Fibroblast of skin of left quadriceps (primary cell): ENCODE measurements at places on chromosomes 11 and 22.

GRCh38 chr11:60929764-60930163 is 5.5 kb downstream of the TMEM132A start:
- DNase-seq: no peak

DNA sequence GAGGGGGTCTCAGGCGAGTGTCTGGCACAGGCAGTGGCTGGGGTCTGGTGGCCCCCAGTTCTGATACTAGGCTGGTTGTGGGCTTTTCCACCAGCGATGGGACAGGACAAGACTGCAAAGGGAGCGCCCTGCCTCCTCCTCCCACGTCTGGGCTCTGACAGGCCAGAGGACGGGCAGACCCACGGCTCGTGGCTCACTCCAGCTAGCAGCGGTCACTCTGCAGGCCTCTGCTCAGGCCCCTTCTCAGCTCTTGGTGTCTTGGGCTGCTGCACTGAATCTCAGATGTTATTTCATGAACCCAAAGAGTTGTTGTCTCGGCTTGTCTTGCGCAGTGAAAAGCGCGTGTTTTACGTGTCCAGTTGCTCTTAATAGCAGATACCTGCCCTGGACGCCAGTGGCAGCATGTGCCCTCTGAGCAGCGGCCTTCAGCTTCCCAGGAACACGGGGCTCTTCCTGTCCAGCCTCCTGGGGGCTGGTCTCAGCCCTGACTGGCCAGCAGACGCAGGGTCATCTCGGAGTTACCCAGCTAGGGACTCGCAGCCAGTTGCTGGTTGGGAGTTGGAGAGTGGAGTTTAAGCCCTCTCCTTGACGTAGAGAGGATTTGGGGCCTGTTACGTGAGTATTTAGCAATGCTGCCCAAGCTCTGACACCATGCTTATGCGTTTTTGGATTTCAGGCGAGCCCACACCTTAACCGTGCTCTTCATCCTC is 9.6 kb downstream of the PTDSS2 start:
- DNase-seq: no peak

GRCh38 chr22:39254122-39254521 is 9.3 kb upstream of the PDGFB start:
- DNase-seq: no peak

DNA sequence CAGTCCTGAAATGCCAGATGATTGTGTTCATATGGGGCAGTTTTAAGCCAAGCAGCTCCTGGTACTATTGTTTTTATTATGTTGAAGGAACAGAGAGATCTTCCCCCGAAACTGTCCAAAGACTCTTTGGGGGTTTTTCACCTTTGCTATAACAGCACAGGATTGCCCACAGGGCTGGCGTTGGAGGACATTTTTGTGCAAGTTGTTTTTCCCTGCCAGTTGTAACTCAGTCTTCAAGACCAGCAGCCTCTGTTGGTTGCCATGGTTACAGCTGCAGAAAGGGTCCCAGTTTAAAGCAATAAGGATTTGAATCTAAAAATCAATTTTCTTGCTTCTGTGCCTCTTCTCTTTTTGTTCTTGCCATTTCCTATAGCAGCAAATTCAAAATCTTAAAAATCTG is 45.4 kb upstream of the YWHAH start:
- no peak for DNase-seq

- no peak for DNase-seq
These were observed 246.1 kb downstream of the OR4C45 start for GRCh38 chr11:50278756-50279155.

DNA sequence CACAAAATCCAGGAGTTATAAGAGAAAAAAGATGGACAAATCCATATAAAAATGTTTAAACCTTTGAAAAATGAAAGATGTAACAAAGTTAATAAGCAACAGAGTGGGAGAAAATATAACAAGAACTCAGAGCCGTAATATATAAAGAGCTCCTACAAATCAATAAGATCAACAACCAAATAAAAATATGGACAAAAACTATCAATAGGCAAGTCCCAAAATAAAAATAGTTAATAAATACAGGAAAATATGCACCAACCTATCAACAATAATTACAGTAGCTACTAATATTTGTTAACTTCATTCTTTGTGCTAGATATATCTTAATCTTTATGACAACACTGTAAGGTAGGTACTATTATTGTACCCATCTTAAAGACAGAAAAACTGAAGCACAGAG is 2.8 kb downstream of the CARD10 start:
- no peak for DNase-seq

- no peak for DNase-seq
These were observed 20.3 kb downstream of the PPM1F start for GRCh38 chr22:21932347-21932746.

- no peak for DNase-seq
These were observed 979 bp downstream of the ZBED5 start for GRCh38 chr11:10856689-10857458.

GRCh38 chr11:131802440-131803115 is 432.2 kb downstream of the NTM start:
- no peak for DNase-seq

DNA sequence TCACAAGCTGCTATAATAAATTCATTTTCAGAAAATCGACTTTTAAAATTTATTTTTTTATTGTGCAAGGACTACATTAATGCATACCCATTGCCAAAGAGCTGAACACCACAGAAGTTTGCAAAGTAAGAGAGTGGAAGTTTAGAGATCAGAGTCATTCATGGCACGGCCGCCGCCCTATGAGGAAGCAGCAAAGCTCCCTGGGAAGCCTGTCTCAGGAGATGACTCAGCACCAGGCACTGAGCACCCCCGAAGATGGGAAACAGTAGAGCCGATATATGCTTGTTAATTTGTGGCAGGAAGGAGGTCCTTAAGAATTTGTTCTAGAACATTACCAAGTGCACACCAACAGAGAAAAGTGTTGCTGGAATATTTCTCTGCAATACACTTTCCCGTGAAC is 693.7 kb downstream of the OPCML start:
- peak; percentile 24 for DNase-seq

GRCh38 chr11:1884303-1884700 is 7.4 kb downstream of the PRR33 start:
- DNase-seq: no peak

- DNase-seq: no peak
These were observed 84.3 kb downstream of the MSANTD4 start for GRCh38 chr11:105937738-105938137.

DNA sequence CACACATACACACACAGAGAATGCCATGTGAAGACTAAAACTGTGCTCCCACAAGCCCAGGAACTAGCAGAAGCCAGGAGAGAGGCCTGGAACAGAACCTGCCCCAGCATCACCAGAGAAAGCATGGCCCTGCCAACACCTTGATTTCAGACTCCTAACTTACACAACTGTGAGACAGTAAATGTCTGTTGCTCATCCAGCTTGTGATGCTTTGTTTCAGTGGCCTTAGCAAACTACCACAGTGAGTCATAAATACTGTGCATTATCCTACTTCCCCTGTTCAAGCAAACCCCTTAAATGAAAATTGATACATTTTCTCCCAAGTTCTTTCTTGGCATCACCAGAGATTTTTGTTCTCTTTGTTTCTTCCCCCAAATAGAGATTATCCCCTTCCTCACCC is 1539.4 kb upstream of the TENM4 start:
- DNase-seq: no peak

DNA sequence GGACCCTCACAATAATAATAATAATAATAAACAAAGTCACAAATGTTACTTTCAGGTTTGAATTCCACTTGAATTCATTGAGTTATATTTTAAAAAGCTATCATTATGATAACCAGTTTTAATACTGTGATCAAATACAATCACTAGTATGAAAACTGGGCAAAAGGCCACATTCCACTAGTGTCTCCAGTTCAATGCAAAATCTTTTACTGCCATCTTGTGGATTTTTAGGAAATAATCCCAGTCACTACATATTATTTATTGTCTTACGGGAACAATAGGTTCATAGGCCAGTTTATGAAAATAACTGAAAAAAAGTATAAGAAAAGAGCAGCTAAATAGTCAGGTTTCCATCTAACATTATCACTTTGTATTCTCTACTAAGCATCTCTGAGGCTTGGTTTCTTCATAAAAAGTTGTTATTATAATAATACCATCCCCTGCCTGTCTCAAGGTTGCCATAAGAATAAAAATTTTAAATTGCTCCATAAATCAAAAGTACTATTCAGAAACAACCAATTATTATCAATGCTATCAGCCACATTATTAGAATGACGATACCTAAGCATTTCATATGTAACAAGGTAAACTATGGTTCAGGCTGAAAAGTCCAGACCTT is 533.9 kb upstream of the CCDC90B start:
- DNase-seq: peak; percentile 57

GRCh38 chr11:72358466-72359405 is 75.6 kb downstream of the CLPB start:
- DNase-seq: no peak

DNA sequence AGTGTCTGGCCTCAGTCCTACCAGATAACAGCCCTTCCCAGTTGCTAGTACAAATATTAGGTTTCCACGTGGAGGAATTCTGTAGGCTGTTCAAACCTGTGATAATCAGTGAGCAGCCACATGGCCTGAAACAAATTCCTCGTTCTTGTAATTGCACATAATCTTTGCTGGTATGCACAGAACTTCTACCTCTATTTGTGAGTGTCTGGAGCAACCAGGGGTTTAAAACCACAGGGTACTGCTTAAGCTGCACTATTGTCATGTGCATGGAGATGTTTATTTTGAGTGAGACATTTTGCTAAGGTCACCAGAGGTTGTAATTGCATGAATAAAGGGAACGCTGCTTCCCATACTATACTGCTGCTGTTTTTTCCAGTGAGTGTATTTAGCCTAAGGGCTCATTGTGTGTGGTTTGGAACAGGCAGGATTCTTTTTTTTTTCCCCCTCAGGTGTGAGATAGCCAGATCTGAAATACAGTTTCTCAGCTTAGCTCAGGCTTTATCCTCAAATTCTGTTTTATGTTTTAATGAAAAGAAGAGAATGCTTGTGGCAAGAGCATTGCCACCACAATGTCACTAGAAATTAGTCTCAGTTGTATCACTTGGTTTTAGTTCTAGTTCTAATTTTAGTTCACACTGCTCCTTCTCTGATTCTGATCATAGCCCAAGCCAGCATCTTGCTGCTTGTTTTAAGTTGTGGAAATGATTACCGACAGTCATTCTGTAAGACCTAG is 60.5 kb downstream of the CYB5R2 start:
- DNase-seq: no peak

DNA sequence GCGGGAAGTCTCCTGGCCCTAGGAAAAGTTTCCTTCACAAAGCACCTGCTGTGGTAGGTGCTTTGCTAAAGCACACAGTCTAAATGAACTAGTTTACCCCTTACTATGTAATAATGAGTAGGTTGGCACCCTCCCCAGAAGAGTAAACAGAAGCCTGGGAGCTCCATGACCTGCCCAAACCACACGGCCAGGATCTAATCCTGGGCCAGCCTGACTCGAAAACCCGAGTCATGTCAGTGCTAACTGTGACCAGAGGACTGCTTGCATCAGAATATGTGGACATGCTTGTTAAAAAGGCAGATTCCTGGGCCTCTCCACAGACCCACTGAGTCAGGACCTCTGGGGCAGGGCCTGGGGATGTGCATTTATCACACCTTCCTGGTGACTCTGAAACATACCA is 67.7 kb downstream of the PANX1 start:
- DNase-seq: no peak

- DNase-seq: peak; percentile 56
These were observed 79.9 kb downstream of the GRAMD1B start for GRCh38 chr11:123509737-123510578.

- no peak for DNase-seq
These were observed 21.4 kb downstream of the PANX1 start for GRCh38 chr11:94150056-94150455.
